ENCODE measurements at places on chromosomes 2 and 18.

DNA sequence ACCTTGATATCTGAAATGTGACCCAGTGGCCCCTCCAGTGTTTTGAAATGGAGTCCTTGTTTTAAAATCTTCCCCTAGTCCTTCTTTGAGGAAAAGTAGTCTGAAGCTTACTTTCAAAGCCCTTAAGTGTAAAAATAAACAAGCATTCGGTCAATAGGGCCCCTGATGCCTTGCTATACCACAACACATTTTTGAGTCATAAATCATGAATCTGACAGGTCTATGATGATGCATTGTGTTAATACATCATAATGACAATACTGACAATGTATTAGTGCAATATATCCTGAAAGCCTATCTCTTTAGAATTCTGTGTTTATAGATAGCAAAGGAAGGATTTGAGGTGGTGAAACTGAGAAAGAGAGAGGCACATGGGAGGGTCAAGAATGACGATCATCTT, 464.2 kb downstream of the MEIS1 start:
- DNase-seq, result no peak

GRCh38 chr2:18703555-18703954, 114.2 kb upstream of the NT5C1B start:
- DNase-seq, result no peak

DNA sequence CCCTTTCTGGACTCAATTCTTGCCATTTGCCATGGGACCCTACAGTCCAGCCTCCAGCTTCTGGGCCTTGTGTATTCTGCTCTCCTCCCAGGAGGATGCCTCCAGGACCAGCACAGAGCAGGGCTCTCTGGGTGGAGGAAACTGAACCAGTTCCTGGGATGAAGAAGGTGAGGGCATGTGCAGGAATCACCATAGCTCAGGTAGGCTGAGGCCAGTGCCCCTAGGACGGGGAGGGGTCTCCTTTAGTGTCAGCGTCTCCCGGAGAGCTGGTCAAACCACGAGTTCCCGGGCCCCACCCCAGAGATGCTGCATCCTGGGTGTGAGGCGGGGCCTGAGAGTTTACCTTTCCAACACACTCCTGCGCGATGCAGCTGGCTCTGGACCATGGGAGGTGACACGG, 5.8 kb upstream of the PRELID3A start:
- no peak for DNase-seq

DNA sequence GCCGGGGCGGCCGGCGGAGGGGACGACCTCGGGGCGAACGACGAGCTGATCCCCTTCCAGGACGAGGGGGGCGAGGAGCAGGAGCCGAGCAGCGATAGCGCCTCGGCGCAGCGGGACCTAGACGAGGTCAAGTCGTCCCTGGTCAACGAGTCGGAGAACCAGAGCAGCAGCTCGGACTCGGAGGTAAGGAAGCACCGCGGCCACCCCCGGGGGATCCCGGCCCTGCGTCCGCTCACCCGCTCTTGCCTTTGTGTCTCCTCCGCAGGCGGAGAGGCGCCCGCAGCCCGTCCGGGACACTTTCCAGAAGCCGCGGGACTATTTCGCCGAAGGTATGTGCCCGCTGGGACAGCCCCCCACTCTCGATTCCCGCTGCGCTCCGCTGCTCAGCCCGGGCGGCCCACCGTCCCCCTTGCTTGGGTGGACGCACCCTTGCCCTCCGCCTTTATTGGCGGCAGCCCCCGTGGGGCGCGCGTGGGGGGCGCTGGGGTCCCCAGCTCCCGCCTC, 611 bp downstream of the TCF7L1 start:
- DNase-seq, result peak; percentile 84

DNA sequence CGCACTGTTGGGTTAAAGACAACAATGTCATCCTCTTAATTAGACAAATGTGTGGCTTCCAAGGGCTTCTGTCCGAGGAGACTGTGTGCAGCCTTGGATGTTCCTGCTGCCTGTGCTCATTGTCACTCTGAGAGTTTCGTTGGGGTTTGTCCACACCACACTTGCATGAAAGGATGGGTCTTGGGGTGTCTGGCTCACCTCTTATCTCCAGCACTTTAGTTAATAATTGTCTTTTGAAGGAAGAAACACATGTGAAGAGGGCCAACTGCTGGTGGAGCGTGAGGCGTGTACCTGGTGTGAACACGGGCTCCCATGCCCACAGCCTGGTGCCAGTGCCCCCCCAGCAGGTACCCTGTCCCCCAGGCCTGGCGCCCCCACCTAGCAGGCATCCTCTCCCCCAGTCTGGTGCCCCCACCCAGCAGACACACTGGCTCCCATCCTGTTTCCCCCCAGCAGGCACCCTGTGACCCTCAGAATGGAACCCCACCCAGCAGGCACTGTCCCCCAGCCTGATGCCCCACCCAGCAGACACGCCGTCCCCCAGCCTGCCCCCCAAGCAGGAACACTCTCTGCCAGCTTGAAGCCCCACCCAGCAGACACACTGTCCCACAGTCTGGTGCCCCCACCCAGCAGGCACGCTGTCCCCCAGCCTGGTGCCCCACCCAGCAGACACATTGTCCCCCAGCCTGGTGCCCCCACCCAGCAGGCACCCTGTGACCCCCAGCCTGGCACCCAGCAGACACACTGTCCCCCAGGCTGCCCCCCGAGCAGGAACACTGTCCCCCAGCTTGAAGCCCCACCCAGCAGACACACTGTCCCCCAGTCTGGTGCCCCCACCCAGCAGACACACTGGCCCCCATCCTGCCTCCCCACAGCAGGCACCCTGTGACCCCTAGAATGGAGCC, 96.3 kb upstream of the TMEM18 start:
- no peak for DNase-seq

DNA sequence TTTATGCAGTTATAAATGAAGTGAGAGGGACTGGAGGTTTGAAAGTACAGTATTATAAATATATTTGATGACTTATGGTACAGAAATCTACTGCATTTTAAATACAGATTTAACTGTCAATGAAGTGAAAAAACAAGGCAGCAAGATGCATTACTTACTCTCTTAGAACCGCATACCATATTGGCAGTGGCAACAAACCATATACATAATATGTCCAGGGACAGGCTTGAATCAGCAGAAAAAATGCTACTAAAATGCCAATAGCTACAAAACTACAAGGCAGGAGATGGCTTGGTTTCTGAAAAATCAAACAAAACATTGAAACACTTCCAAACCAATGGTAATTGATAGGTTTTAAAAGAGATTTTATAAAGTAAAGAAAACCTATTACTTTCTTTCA, 77.2 kb downstream of the PIGN start:
- no peak for DNase-seq

GRCh38 chr2:145095641-145096435, 575.9 kb upstream of the ZEB2 start:
- no peak for DNase-seq

DNA sequence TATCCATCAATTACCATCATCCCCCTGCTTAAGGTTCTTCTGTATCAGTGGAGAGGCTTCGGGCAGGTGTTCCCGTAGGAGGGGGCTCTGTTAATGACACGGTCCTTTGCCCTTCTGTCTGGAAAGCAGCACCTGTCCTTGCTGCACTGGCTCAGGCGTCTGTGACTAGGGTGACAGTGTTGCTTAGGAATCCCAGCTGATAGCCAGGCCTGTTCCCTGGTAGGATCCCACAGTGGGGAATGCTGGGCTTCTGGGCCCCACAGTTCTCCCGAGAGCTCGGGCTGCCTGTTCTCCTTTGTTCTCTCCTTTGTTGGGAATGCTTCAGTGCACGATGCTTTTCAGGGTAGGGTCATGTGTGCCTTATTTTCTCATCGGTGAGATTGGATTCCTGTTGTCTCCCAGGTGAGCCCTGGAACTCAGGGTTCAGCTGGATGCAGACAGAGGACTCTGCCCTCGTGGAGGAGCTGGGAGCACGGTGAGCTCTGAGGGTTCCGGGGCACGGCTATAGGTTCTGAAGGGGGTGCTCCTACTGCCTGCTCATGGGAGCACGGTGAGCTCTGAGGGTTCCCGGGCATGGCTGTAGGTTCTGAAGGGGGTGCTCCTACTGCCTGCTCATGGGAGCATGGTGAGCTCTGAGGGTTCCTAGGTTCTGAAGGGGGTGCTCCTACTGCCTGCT, 9.6 kb downstream of the SNTG2 start:
- no peak for DNase-seq

DNA sequence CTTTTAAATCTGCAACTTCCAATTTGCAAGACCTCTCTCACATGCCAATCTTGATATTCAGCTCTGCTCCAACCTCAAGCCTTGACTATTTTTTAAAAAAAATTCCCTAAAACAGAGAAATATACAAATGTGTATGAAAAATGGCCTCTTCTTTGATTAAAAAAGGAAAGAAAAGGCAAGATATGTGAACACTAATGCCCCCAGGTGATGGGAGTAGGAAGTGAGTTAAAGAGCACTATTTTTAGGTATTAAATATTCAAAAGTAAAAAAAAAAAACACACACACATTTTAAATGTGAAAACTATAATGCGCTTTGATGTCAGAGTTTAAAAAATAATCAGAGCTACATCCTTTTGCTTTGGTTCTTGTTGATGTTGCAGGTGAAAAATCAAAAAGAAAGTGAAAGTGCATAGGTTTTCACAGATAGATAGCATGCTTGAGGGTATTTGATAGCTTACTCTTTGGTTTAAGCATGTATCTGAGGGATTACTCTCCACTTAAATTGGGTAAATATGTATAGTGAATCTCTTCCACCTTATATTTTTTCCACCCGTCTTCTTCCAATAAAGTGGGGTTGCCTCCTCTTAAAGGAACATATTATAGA, 406.0 kb upstream of the POU3F3 start:
- no peak for DNase-seq

DNA sequence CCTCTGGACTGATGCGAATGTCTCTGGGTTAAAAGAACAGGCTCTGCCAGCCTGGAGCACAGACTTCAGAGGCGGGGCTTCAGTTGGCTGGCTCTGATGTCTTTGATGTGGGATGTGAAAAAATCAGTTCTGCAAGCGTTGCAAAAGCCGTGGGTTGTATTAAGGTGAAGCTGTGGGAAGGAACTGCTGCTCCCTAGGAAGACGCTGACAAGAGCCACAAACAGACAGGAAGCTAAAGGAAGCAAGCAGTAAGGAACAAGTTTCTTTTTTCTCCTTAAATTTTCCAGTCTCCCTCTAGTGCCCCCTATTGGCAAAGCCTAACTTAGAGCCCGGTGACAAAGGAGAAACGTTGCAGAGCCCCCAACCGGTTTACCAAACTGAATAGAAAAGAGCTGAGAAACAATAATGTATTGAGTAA, 239.0 kb downstream of the CCDC178 start:
- DNase-seq, result peak; percentile 56

DNA sequence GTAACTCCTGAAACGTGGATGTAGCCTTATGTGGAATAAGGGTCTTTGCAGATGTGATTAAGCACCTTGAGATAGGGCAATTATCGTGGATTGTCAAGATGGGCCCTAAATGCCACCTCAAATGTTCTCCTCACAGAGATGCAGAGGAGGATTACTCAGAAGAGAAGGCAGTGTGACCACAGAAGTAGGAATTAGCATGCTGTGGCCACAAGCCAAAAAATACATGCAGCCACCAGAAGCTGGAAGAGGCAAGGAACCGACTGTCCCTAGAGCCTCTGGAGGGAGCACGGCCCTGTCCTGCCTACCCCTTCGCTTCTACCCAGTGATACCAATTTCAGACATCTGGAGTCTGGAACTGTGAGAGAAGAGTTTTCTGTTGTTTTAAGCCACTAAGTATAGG, 47.3 kb upstream of the MGAT5 start:
- DNase-seq, result no peak

- DNase-seq, result no peak
These were observed 71.8 kb downstream of the ID2 start for GRCh38 chr2:8753609-8754008.

GRCh38 chr2:226862623-226863022, 26.8 kb downstream of the RHBDD1 start:
- DNase-seq, result no peak

DNA sequence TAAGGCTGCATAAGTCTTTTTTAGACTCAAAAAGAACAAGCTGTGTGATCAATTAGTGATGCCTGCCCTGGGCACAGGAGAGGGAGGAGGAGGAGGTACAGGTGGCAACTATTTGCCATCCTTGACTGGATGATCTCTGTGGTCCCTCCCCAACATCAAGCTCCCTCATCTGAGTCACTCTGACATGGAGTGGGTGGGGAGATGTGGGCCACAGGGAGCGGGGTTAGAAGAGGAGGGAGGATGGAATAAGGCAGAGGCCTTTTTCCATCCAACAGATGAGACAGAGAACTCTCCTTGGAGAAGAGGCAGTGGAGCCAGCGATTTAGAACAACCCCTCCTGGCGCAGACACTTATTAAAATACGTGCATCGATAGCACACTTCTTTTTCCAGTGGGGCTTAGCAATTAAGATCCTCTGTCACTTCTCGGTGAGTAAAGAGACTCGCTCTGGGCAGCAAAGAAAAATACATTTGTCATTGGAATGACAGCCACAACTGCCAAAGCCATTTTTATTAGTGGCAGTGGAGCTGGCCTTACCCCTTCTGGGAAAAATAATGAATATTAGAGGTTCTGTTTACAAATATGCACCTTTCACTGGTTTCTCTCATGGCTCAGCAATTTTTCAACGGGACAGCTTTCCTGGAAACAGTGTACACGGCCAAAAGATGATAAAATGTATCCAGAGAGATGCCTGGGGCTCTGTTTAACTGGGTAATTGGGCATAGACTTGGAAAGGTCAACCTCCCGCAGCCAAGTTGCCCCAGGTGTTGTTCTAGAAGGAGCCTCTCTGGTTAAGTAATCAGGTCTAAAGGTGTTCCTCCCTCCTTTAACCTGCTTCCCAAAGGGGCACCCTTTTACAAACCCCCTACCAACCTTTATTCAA, 238.4 kb upstream of the CXCR4 start:
- DNase-seq, result peak; percentile 57

DNA sequence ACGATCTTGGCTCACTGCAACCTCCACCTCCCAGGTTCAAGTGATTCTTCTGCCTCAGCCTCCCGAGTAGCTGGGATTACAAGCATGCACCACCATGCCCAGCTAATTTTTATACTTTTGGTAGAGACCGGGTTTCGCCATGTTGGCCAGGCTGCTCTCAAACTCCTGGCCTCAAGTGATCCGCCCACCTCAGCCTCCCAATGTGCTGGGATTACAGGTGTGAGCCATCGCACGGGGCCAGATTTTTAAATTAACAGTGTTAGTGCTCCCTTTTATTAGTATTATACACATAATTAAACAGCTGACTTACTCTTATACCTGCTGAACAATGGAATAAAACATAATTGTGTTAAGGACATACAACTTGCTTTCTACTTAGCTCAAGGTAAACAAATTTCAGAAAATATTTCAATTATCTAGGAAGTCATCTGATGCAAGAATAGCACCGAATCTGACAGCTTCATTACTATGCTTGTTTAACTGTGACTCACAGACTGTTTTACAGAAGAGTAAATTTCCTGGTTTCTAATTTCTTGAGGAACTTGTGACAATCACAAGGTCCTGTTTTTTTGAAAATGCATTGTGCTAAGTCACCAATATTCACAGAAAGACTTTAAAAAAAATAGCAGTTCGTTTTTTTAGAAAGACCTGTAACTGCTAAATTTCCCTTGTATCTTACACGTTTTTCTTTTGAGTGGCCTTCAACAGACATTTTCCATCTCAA, 51.2 kb downstream of the SPIRE1 start:
- no peak for DNase-seq
